Right hindlimb (tissue), 1 donor: ENCODE measurements at places on chromosomes 5 and 9.
A peak's percentile ranks its signal among the peaks of the same experiment; 100 is the strongest.

DNA sequence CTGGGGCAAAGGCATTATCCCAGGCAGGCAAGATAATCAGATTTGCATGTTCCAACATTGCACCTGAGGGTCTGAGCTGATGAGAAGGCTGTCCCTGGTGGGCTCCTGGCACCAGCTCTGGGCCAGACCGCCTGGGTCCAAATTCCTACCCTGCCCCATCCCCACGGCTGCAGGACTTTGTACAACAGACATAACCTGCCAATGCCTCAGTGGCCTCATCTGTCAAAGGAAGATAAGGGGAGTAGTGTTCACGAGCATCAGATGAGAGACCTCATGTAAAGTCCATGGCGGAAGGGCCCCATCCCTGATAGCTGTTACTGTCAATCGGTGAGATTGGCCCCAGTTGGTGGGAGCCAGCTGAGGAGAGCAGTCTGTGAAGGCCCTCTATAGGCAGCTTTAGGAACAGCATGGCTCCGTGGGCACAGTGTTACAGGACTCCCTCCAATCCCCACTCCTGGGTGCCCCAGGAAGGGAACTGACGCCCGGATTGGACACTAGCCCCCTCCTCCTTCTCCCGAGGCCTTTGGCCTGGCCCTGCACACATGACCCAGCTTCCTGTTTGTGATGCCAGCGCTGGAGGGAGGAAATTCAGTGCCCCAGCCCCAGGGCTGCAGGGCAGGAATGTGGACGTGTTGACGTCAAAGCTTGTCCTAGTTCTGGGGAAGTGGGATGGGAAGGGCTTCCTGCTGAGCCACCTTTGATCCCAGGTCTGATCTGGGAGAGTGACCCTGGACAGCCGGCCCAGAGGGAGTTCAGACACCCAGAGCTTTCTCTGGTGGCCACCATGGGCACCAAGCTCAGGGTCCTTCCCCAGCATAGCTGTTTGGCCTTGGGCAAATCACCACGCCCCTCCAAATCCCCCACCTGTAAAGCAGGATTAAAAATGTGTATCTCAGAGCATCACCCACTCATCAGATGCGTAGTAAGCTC lies 56.2 kb downstream of the DUSP1 start:
- DNase-seq = peak; percentile 80

GRCh38 chr5:6088706-6089105 lies 289.6 kb downstream of the MED10 start:
- DNase-seq = no peak

- DNase-seq = no peak
Measured at GRCh38 chr9:80049096-80049782, 477.5 kb downstream of the TLE4 start.

DNA sequence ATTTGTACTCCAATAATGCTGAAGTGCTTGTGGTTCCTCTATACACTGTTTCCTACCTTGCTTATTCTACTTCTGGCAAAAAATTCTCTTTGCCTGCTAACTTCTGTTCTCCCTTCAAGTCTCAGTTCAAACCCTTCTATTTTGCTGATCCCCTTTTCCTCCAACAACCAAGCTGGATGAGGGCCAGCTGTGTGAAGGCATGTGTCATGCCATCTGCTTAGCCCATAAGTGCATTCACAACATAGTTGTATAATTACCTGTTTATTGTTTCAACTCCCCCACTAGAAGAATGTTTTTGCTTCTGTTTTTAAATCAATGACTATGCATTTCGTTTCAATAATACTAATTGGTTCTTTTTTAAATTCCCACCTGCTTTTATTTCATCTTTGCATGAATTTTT lies 1951.4 kb upstream of the WWC1 start:
- DNase-seq = no peak

GRCh38 chr5:58201922-58202648 lies 257.8 kb downstream of the PLK2 start:
- DNase-seq = no peak

DNA sequence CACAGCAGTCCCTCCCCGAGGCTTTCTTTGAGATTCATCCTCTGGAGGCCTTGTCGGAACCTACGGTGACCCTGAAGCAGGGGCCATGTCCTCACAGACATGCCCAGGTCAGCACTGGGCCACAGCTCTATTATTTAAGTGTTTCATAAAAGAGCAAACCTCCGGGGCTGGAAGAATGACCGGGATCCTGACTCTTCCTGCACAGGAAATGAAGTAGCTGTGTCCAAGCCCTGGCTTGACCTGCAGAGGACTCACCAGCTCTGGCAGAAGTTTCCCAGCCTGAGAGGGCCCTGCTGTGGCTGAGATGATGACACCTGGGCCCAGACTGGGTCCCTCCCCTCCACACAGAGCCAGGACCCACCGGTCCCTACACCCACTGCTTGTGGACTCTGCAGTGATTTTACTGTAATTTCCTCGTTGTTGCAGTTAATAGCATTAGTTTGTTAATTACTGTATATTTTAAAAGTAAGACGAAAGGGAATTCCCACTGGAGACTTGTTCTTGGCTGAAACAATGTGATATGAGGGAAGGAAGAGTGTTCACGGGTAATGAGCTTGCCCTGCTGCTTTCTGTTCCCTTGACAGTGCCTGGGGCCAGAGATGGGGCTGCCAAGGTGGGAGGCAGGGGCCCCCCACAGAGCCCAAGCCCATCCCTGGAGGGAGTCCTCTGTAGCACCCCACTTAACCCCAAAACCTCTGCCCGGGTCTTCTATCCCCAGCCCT lies 72.2 kb downstream of the PCDH1 start:
- peak; percentile 41 for DNase-seq

DNA sequence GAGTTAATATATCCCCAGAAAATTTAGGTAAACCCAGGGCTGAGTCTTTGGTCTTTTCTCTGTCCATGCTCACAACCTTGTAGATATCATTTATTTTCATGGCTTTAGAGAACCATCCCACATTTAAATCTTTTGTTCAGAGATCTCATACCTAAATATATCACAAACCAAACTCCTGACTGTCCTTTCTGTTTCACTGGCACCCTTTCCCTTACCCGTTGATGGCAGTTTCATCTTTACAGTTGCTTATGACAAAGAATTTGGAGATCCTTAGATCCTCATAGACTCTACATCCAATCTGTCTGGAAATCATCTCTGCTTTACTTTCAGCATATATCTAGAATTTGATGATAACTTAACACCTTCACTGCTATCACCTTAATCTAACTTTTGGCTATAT lies 19.2 kb downstream of the RNF180 start:
- DNase-seq = no peak

DNA sequence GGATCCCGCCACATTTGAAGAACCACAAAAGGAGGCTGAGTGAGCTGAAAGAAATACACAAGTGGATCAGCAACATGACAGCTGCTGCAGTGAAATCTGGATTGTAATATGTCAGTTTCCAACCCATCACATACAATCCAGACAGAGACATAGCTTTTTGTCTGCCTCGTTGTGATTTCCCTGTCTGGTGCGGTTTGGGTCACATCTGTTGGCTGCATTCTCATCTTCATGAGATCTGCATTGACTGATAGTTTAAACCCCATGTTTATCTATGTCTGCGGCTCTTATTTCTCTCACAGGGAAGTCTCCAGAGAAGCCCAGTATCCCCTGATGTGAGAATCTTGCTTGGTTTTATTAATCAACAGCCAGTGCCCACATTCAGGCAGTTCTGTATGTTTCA lies 403.1 kb upstream of the ZNF608 start:
- peak; percentile 21 for DNase-seq

DNA sequence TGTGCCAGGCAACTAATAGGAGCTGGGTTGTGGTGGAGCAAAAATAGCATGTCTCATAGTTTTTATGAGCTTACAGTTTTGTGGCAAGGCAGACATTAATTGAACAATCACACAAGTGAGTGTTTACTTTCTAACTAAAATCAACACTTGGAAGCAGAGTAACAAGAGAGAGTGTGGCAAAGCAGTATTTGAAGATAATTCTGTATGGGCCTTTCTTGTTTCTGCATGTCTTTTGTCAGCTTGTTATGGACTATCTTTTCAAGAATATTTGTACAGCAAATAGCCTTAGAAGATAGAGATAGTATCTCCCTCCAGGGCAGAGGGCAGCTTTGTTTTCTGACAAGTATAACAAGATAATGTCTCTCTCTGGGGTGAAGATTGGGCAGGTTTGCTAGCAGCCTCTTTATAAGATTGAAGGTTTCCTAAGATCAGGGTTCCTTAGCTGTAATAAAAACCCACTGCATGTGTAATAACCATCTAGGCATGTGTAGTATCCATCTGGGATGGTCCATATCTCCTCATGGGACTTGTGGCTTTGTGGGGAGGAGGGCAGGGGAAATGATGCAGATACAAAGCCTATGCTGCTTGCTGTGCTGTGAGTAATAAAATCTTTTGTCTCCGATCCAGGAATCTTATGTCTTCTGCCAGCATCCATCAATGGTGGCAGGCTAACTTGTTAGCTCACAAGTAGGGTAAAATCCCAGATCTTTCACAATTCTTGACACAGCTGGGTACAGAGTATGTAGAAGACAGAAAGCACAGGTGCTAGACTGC lies 479.9 kb downstream of the KDM4C start:
- no peak for DNase-seq

DNA sequence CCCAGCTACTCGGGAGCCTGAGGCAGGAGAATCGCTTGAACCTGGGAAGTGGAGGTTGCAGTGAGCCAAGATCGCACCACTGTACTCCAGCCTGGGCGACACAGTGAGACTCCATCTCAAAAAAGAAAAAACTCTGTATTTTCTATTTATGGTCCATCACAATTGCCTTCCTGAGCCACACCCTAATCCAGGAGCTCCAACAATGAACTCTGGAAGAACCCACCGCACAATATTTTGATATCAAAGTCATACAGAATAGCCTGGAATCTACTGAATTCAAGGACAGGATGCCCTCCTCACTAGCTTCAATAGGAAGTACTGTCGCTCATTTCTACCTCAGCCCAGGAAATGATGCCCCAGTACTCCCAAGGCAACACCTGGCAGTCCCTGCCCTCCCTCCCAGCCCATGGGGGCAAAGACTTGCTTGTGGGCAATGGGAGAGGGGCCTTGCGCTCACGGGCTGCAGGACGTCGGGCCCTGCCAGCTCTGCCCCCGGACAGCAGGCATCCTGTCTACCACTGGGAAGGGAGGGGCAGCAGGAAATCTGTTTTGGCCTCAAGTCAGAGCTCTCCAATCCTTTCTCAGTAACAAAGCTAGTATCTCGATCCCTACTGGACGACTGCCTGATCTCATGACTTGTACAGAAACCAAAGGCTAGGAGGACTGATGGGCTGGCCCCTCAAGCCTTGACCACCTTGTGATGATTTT lies 19.7 kb downstream of the UBAC1 start:
- DNase-seq = no peak

DNA sequence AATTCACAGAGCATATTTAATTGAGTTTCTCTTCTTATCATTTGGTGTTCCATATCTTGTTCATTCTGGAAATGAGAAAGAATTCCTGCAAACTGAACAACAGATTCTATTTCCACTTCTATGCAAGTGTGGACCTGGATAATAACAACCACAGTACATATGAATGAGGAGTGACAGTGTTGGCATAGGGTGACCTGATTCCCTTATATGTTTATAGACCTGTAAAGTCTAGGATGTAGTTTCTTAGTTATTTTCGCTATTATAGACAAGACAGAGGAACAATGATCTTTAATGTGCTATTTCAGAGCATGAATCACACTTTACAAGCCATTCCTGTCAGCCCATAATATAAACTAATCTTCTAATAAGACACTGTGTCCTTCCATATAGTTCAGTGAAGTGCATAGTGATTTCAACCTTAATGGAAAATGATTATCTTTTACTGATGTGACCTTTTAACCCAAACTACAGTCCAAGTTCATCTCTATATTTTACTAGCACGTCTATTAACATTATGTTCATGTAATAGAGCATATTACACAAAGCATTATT lies 88.2 kb upstream of the FAM174A start:
- no peak for DNase-seq

DNA sequence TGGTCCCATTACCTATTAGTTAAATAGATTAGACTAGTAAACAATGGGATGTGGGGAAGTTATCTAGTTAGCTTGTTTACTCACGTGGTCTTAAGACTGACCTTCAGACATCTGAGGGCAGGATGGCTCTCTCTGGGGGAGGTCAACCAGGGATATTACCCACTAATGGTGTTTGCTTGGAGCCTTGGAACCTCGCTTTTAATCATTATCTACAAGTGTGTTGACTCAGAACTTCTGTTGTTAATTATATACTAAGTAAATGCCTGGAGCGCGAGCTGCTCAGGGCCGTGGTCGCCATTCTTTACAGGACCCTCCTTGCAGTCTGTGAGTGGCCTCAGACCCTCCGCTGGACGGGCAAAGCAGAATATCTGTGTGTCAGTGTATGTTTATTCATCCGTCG lies 48.5 kb upstream of the ZNF354A start:
- DNase-seq = no peak

DNA sequence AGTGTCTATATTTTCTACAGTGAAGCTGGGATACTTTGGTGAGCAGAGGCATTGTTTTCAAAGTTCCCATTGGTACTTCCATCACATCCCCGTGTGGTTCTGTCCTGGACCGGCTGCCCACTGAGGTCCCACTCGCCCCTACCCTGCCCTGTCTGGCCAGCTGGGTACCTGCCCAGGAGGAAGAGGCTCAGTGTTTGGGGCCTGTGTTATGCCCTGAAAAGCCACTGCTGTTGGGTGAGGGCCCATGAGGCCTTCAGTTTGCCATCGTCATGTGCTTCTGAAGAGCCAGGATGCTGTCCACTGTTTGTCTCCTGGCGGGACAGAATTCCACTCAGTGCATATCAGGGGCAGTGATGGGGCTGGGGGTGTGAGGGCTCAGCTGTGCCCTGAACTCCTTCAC lies 2.6 kb upstream of the CEP72 start:
- DNase-seq = no peak

- peak; percentile 24 for DNase-seq
Measured at GRCh38 chr5:174607916-174608315, 116.5 kb upstream of the MSX2 start.

DNA sequence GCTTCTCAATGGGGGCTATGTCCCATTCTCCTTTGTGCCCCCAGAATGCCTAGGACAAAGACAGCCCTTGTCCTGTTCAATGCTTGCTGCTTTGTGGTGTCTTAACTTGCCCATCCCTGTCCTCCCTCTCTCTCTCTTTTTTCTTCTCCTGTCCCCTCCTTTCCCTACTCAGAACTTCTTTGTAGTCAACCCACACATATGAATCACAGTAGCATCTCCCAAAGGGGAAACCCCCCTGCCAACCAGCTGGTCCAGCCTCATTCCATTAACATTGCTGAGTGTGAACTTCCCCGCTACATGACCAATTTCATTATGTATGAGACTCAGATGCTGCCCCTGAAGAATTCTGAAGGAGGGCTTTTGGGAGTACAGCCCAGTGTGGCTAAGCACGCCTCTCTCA lies 408.3 kb downstream of the ENC1 start:
- no peak for DNase-seq

DNA sequence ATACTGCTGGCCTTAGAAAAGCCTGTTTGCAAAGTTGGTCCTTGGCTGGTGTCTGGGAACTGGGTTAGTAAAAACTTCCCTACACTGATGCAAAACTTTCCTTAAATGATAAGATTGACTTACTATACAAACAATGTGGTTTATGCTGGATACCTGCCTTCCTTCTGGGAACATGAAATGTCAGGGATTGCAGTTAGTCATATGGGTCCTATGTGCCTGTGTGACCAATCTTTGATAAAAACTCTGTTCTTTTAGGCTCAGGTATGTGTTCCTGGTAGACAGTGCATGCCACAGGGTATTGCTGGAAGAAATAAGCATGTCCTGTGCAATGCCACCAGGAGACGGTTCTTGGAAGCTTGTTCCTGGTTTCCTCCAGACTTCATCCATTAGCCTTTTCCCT lies 173.3 kb downstream of the RMI1 start:
- no peak for DNase-seq
